ENCODE measurements at places on chromosomes 11 and 22.

DNA sequence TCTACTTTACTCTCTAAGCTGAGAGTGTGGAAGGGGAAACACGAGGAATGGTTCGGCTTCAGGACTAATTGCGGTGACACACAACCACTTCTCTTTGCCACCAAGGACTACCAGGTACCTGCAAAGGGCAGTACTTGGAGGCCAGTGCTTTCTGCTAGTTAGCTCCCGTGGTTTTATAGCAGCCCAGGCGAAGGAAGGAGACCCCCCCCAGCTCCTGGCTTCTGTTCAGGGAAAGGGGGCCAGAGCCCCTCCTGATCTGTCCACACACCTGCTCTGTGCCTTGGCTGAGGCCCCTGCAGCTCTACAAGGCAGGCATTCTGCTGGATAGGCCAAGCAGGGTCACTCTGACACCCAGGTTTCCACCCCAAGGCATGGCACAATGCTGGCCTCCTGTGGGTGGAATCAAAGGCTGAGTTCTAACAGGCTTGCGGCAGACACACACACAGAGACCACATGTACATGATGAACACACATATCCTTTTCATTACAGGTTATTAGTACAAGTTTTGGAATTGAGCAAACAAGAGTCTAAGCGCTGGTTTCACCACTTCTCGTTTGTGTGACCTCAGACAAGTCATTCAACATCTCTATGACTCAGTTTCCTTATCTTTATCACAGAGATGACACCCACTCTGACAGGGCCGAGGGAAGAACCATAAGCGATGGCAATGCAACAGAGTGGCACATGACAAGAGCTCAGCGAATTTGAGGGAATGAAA, 7.5 kb downstream of the SERPIND1 start:
- no peak for DNase-seq

DNA sequence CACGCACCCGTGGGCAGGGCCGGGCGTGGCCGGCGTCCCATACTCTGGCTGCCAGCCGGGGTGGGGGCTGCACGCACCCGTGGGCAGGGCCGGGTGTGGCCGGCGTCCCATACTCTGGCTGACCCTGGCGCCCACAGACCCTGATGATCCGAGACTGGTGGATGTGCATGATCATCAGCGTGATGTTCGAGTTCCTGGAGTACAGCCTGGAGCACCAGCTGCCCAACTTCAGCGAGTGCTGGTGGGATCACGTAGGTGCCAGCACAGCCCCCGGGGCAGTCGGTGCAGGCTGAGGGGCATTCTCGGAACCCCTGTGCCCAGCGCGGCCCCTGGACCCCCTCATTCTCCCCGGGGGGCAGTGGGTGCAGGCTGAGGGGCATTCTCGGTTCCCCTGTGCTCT, 19.0 kb downstream of the RNH1 start:
- no peak for DNase-seq

DNA sequence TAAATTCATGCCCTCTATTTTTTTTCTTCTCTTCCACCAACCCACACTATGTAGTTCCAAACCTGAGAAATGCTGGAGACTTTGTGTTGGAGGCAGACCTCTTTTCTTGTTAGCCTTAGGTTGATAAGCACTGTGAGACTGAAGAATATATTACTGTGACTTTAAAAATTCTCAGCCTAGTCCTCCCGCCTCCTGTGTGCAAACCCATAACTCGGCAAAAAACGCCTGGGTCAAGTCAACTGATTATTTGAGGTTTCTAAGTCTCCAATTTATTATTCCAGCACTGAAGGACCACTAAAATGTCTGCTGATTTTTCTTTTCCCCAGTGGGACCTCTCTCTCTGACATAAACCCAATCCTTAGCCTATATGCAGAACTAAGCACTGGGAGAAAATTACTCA, 1946.0 kb upstream of the RAG2 start:
- DNase-seq, result peak; percentile 29

GRCh38 chr11:3826721-3827120, 14.0 kb downstream of the RHOG start:
- DNase-seq, result no peak

GRCh38 chr11:29781268-29781667, 235.6 kb downstream of the KCNA4 start:
- no peak for DNase-seq

DNA sequence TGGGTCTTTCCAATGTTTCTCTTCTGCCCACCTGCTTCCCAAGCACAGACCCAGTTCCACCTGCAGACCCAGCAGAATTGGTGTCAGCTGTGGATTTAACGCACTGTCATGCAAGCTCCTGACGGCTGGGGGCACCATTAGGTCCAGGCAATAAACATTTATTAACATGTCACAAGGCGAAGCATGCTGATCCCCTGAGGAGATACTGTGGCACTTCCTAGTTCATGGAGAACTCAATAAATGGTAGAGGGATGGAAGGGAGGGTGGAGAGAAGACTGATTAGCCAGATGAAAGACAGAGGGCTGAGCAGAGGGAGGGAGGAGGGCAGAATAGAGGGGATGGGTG, 68.3 kb upstream of the TSPAN18 start:
- DNase-seq, result no peak

GRCh38 chr11:129323896-129324502, 51.6 kb upstream of the BARX2 start:
- DNase-seq, result no peak

DNA sequence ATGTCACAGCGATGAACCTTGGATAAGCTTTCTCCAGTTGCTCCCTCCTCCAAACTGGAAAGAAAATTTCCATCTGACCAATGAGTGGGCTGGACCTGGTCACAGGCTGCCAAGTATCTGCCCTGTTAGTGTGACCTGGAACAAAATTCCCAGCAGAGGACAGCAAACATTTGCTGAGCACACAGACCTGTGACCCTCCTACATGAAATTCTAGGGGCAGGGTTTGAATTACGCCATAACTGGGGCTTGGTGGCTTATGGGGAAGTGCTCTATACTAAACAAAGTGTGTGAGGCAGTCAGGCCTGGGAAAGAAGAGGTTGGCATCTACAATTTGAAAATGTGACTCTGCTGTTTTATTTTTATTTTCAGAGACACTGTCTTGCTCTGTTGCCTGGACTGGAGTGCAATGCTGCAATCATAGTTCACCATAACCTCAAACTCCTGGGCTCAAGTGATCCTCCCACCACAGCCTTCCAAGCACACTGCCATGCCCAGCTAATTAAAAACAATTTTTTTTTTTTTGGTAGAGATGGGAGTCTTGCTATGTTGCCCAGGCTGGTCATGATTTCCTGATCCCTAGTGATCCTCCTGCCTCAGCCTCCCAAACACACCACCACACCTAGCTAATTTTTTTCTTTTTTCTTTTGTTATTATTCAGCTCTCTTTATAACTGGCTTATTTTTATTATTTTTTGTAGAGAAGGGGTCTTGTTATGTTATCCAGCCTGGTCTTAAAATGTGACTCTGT, 13.6 kb upstream of the XBP1 start:
- no peak for DNase-seq

DNA sequence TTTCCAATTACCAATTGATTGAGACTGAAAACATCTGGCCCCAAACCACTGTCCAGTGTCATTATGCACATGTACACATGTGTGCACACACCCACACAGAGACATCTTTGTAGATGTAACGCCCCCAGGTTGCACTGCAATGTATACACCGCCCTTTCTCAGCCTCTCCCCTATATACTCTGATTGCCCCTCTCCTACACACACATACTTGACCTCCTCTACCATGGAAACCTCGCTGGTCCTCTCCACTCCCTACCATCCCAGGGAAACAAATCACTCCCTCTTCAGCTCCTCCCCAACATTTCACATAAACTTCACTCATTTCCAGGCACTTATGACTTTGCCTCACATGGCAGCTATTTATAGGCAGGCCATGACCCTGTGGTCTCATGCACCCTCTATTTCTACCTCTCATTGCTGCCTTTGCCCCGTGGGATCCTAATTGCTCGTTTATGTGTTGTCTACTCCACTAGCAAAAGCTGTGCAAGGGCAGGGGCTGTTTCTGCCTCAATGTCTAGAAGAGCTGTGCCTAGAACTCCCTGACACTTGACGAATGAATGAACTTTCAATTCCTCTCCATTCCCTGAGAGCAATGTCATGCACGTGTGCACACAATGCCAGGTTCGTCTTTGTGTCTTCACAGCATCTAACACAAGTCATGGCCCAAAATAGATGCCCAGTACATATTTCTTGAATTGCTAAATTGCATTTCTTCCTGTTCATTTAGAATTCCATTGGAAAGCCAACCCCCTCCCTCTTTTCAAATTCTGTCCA, 10.0 kb upstream of the TMA7B start:
- DNase-seq, result peak; percentile 18

- DNase-seq, result peak; percentile 26
Observed at GRCh38 chr22:49961005-49961600, 531 bp downstream of the PIM3 start.

- no peak for DNase-seq
Observed at GRCh38 chr22:30294066-30294465, 4.8 kb upstream of the CASTOR1 start.

- DNase-seq, result no peak
Observed at GRCh38 chr11:132909021-132909606, 623.2 kb downstream of the OPCML start.

DNA sequence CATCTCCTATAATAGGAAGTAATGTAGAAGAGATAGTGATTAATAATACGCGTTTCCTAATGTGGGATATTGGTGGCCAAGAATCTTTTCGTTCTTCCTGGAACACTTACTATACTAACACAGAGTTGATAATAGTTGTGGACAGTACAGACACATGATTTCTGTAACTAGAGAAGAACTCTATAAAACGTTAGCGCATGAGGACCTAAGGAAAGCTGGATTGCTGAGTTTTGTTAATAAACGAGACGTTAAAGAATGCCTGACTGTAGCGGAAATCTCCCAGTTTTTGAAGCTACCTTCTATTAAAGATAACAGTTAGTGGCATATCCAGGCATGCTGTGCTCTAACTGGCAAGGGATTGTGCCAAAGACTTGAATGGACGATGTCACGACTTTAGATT, 83.3 kb downstream of the GGT1 start:
- DNase-seq, result no peak

DNA sequence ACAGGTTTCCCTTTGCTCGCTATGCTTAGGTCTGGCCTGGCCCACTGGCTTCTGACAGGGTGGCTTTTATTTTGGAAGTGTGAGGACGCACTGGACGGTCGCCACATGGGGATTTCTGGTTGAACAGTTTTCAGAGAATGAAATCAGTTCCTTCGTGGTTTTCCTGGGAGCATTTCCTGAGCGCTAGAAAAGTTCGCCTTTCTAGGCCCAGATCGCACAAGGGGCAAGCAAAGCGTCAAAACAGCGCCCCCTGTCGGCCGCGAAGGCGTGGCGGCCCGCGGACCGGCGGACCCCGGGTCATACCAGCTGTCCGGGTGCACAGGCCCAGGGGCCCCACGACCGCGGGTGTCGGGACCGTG, 12.7 kb upstream of the CYP2R1 start:
- DNase-seq, result peak; percentile 10

GRCh38 chr11:26571861-26572654, at the start of gene MUC15:
Gene MUC15, minus strand, starts transcription at chr11:26572263. Its CDS starts 5,169 bp downstream, at chr11:26567094.
- DNase-seq, result no peak

DNA sequence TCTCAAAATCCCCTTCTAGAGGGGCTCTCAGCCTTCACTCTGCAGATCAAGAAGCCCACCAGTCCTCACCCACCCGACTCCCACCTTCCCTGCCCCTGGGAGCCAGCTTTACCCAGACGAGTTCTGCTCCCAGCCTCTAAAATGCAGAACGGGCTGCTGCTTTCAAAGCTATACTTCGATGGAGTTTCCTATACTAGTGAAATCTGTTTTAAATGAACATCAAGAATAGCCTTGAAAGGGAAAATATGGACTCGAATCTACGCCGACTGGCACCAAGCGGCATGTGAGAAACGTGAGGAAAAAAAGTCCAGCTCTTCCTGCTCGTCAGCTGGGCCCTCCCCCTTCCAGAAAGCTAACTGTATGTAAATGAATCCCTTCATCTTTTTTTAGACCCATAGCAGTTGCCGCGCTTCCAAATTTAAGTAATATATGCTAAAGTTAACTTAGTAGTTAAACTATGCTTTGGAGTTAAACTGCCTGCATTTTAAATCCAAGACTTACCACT, 211.7 kb downstream of the NTM start:
- DNase-seq, result no peak

- no peak for DNase-seq
Observed at GRCh38 chr11:9858822-9859221, 194.9 kb downstream of the SWAP70 start.

- DNase-seq, result peak; percentile 88
Observed at GRCh38 chr11:118607401-118608359, at the start of gene PHLDB1. Gene PHLDB1, plus strand, starts transcription at chr11:118607615. Its CDS starts 6,222 bp downstream, at chr11:118613837.

All from K562 (cell line).